Fibroblast of skin of right quadriceps (primary cell): ENCODE measurements at places on chromosomes 5 and 9.

- DNase-seq = no peak
Observed at GRCh38 chr5:109249126-109249525, 160.6 kb downstream of the PJA2 start.

DNA sequence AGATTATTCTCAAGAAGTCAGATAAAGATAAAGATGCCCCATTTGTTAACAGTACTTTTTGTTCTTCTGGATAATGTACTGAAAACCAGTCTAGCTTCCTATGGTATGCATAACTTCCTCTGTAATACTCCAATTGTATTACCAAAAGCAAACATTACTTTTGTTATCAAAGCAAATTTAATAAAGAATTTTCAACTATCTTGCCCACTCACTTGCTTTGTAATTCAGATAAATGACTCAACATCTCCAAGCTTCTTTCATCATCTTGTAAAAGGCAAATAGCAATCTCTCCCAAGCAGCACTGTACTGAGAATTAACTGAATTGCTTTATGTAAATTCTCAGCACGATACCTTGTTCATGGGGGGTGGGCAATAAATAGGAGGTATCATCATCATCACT, 98.3 kb downstream of the NFIB start:
- peak; percentile 38 for DNase-seq

DNA sequence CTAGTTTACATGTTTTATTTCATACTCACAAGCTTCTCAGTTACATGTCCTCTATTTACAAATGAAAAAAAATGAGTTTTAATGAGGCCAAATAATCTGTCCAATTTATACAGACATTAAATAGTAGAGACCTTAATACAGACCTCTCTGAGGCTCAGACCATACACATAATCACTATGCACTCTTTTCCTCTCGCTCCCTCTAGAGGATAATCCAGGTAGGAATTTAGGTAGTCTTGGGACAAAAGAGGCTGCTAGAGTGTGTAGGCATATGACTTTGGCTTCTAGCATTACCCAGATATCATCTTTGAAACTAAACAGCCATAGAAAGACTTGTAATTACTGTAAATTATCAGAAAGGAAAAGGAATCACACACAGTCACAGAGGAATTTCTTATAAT, 444.7 kb downstream of the HINT1 start:
- peak; percentile 60 for DNase-seq

- DNase-seq = no peak
Observed at GRCh38 chr9:8917956-8918739, 1118.6 kb upstream of the DMAC1 start.

GRCh38 chr5:37950436-37950835, 110.6 kb upstream of the GDNF start:
- DNase-seq = no peak

GRCh38 chr9:72476100-72476499, 45.3 kb upstream of the TMC1 start:
- no peak for DNase-seq

- DNase-seq = peak; percentile 55
Observed at GRCh38 chr5:146533260-146533857, 17.4 kb upstream of the GPR151 start.

DNA sequence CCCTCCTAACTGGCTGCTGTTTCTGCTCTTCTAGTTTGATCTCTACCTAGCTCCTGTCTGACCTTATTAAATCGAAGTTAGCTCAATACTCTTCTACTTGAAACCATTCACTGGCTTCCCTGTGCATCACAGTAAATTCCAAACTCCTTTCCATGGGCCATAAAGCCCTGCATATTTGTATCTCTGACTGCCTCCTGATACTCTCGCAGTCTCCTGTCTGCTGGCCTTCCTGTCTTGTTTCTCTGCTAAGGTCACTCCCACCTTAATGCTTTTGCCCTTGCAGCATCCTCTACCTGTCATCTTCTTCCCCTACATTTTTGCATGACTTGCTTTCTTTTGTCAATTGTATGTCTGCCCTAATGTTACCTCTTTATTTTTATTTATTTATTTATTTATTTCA, 44.8 kb downstream of the SNCAIP start:
- no peak for DNase-seq

DNA sequence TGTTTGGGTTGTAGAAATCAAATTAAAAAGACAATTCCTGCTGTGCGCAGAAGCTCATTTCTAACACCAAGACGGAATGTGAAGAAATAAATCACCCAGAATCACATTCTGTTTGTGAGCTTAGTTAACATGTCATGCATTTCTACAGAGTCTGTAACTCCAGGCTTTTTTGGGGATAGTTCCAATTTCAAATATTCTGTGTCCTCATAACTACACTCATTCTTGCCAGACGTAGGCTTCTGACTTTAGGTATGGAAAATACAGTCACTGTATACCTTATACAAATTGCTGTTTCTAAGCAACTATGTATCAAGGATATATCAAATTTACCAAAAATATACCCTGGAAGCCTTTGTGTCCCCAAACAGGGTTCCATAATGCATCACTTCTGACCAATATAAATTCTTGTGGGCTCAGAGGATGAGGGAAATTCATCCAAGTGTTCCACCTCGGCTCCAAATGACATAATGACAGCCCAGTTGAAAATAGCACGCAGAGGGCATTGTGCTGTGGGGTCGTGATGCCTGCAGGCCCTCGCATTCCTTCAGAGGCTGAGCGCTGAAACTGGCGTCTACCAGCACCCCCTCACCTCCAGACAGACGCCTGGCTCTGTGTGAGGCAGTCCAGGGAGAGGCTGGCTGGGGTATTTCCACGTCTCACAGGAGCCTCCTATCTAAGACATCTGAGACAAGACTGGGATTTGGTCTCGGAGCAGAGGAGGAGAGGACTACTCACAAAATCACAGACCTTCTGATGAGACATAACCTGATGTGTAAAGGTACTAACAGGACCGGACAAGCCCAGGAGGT, 79.8 kb downstream of the KLF4 start:
- DNase-seq = no peak

GRCh38 chr9:83956086-83956435, 24.0 kb downstream of the HNRNPK start:
- DNase-seq = no peak

GRCh38 chr9:125699870-125700269, 7.1 kb downstream of the MAPKAP1 start:
- DNase-seq = no peak

GRCh38 chr9:91241909-91242308, 119.8 kb downstream of the AUH start:
- DNase-seq = no peak

DNA sequence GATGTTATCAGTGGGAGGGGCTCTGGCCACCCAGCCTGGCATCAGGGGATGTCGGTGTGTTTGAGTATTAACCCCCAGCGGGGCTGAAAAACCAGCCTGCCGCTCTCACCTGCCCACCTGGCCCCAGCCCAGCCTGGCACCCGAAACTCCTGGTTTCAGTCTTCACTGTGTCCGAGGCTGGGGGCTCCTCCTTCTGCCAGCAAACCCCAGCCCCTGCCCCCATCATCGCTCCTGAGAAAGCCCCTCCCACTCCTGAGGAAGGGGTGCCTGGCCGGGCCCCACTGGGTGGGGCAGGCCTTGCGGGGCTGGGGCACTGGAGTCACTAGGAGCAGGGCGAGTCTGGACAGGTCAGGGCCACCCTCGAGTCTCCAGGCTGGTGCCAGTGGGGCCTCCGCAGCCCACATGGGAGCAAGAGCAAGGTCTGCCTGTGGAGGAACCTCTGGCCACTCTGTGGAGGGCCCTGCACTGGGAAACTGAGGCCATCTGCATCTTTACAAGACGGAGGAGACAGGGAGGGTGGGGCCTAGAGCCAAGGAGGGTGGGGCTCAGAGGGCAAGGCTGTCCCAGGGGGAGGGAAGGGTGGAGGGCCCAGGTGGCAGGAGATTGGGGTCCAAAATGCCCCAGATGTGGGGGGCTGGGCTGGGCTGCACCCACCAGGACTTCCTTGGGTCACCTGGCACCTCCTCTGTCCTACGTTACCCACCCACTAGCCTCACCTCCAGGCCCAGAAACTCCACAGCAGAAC, 51.5 kb upstream of the NOTCH1 start:
- no peak for DNase-seq

DNA sequence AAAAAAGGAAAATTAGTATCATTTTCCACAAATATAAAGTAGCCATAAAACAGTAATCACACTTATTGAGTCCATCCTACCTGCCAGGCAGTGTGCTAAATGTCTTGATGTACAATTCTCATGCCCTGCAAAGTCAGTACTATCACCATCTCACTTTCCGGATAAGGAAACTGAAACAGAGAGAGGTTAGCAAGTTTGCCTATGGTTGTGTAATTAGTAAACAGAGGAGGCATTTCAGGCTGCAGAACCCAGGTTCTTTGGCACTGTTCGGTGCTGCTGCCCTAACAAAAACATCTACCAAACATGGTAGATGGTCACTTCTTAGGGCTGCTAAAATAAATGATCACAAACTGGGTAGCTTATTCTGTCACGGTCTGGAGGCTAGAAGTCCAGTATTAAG, 22.6 kb downstream of the PLAC8L1 start:
- DNase-seq = no peak

DNA sequence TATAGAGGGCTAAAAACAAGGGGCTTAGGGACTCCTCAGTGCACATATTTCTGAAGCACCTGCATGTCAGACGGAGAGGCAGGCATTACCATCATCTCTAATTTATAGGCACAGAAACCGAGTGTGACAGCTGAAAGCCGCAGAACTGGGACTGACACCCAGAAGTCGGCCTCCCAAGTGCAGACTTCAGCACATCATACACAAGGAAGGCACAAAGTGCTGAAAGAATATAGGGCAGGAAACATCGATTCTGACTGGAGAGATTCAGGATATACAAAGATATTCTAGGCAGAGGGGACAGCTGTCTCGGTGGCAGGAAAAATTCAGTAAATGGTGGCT, 11.2 kb downstream of the MRPS27 start:
- DNase-seq = no peak
